ENCODE measurements at places on chromosomes 13 and 19. TPM values are rescaled to one million over a fixed set of nuclear protein-coding genes. Genes with fewer than 3 reads are reported as not detected.
A peak's percentile ranks its signal among the peaks of the same experiment; 100 is the strongest.

DNA sequence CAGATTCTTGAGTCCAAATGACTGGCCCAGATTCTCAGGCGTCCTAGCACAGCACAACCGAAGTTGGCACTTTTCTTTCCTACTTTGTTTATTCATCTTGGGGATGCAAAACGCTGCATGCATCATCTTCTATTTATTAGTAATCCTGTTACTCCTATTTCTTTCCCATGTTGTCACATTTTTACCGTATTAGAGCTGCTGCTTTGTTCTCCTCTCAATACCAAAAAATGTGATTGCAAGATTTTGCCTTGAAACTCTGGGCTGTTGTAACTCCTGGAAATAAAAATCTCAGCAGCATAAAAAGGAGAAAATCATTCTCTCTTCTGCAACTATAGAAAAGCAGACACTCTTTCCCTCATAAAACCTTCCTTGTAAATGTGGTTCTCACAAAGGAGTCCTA lies 12.9 kb upstream of the IGSF23 start:
- DNase-seq: no peak

- DNase-seq: no peak
Measured at GRCh38 chr13:22836475-22836874, 344.3 kb upstream of the SGCG start.

- DNase-seq: no peak
Measured at GRCh38 chr19:2479556-2480194, 3.7 kb downstream of the GADD45B start.

ZNF444 gene
- total RNA-seq: 42.6 TPM

ZNF560 gene
- total RNA-seq: not detected

NKG7 gene
- not detected for total RNA-seq

GRCh38 chr13:60139272-60139671 lies 24.5 kb downstream of the DIAPH3 start:
- peak; percentile 67 for DNase-seq

- no peak for DNase-seq
Measured at GRCh38 chr13:98447130-98447529, 129.8 kb downstream of the STK24 start.

DNA sequence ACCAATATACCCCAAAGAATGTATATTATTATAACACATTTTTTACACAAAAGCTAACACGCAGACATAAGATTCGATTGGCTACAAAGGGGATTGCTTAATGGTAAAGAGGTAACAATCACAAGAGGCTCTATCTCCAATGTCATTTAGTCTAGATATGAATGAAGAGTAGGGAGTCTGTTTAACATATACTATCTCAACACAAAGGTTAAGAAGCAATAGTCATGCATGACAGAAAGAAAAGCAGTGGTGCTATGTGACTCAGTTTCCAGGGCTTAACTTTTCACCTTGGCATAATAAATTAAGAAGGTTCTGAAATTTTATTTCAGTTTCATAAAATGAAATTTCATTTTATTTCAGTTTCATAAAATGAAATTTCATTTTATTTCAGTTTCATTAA lies 33.3 kb downstream of the UFM1 start:
- no peak for DNase-seq

SIAH3 gene
- total RNA-seq: not detected

PGLYRP2 gene
- not detected for total RNA-seq

RNF113B gene
- not detected for total RNA-seq

GRCh38 chr19:17235300-17235970 lies 9.4 kb downstream of the OCEL1 start:
- DNase-seq: peak; percentile 39

GRCh38 chr13:30731361-30732045 lies 3.8 kb upstream of the ALOX5AP start:
- no peak for DNase-seq

DNA sequence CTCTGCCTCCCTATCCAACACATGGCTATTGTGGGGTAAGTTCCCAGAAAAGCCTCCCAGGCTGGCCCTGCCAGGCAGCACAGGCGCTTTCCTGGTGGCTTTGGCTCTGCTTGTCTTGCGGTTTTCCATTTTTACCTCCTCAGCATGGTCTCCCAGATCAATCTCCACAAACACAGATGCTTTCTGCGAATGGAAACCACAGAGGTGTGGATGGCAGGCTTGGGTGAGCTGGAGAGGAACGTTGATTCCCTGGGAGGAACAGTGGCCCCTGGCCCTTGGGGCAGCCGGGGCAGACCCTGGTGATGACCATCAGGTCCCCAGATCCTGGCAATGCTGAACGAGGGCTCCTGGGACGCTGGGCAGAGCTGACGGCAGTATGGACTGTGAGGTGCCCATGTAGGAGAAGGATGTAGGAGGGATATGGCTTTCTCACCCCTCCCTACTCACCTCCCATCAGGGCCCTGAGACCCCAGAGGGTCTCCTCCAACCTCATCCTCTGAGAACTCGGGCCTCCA lies 6.6 kb downstream of the C13orf46 start:
- DNase-seq: no peak

GRCh38 chr19:16015805-16016173 lies 60.5 kb upstream of the TPM4 start:
- DNase-seq: no peak

DNA sequence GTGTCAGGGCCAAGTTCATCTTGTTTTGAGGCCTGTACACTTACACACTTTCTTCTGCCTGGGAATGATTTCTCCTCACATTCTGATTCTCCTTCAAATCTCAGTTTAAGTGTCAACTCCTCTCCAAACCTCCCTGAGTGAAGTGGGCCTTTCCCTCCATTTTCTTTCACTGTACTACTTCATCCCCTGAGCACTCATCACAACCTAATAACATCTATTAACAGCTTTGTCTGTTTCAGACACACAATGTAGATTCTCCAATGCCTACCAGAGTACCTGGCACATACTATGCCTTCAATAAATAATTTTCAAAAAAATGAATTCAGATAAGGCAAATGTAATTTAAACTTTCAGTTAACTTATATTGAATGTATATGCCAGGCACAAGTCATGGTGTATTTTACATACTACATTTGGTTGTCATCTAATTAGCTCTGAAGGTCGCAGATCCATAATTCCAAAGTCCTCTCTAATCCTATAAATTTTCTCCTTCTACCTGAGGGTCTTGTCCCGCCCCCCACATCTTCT lies 357 bp upstream of the COG6 start:
- DNase-seq: no peak

ZNF534 gene
- not detected for total RNA-seq

CGB8 gene
- total RNA-seq: not detected

GRCh38 chr19:39217094-39217493 lies 13.0 kb upstream of the SYCN start:
- DNase-seq: no peak

DNA sequence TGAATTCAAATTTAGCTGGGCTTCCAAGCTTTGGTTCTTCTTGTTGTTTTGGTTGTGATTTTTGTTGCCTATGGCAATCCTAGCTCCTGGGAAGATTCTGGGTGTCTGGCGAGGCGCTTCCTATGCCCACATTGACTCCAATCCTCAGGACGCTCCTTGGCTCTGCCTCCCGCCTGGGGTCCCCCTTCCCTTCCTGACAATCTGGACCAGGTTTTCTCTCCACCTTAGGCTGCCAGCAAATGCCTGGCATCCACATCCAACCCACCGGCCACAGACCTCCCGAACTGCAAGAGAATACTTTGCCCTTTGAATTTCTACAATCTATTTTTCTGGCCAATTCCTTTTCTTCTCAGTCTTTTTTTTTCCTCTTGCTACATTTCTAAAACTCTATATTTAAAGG lies 186.9 kb upstream of the UBL3 start:
- no peak for DNase-seq

DNA sequence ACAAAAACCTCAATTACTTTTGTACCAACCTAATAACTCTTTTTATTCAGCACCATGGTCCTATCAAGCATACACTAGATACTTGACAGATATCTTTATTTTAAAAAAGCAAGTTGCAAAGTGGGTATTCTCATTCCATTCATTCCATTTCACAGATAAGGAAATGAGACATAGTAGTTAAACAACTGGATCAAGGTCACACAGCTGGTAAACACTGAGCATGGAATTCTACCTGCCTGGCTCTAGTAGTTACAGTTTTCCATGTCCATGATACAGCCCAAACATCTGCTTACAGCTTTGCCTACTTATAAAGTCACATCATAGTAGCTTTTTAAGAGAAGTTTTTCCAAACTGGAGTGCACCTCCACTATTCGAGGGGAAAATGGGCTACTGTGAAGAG lies 57.1 kb upstream of the SERTM1 start:
- DNase-seq: no peak

- no peak for DNase-seq
Measured at GRCh38 chr19:10797078-10797477, 38.9 kb downstream of the TMED1 start.

DNA sequence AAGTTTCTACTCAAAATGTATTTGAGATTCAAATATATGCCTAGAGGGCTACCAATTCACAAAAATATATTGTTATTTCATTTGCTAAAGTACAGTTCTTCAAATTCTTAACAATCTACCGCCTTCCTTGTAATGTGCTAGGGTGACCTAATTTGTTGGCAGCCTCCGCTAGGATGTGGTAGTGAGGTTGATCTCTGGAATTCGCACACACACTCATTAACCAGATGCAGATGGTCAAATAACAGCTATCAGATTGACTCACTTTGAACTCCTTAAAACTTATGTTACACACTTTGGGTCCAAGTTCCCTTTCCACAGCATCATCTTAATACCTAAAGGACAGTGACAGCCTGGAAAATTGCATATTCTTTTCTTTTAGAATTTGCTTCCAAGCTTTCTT lies 367.3 kb downstream of the DCT start:
- peak; percentile 95 for DNase-seq

GRCh38 chr19:2636897-2637683 lies 65.4 kb downstream of the GNG7 start:
- DNase-seq: peak; percentile 28

TNFSF13B gene
- total RNA-seq: 7.2 TPM

DNA sequence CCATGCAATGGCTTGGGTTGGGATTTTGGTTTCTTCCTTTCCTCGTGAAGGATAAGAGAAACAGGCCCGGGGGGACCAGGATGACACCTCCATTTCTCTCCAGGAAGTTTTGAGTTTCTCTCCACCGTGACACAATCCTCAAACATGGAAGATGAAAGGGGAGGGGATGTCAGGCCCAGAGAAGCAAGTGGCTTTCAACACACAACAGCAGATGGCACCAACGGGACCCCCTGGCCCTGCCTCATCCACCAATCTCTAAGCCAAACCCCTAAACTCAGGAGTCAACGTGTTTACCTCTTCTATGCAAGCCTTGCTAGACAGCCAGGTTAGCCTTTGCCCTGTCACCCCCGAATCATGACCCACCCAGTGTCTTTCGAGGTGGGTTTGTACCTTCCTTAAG lies 24.1 kb downstream of the SPC24 start:
- DNase-seq: no peak

- no peak for DNase-seq
Measured at GRCh38 chr19:13208672-13209483, 58.7 kb downstream of the IER2 start.

GRCh38 chr19:6697291-6697690 lies 23.2 kb downstream of the C3 start:
- DNase-seq: no peak

ZNF723 gene
- total RNA-seq: not detected

DNA sequence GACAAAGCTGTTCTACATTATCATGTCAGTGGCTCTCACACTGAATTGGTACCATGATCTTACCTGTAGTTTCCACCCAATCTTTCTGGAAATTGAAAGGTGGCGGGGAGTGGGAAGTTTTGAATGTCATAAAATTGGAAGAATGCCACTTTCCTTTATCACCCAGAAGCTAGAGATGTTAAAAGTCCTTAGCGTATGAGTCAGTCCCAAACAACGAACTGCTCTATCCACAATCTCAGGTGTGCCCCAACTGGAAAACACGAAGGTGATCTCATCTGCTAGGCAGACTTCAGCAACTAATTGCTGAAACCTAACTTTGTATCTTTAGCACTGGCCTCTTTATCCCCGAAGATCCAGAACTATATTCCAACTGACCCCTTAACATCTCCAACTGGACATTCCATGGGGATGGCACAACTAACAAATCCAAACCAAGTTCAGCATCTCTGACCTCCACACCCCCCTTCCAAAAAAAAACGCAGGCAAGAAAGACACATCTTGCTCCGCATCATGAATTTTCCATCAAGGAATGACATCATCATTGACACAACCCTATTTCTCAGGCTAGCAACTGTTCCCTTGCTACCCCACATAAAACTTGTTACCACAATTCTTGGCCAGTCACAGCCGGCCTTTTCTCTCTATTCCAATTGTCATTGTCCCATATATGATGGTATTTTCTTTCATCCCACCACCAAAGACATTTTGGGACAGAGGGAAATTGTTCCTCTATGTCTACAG lies 175.4 kb downstream of the KLF12 start:
- no peak for DNase-seq

GRCh38 chr13:108427355-108427754 lies 157.8 kb downstream of the TNFSF13B start:
- no peak for DNase-seq

DNA sequence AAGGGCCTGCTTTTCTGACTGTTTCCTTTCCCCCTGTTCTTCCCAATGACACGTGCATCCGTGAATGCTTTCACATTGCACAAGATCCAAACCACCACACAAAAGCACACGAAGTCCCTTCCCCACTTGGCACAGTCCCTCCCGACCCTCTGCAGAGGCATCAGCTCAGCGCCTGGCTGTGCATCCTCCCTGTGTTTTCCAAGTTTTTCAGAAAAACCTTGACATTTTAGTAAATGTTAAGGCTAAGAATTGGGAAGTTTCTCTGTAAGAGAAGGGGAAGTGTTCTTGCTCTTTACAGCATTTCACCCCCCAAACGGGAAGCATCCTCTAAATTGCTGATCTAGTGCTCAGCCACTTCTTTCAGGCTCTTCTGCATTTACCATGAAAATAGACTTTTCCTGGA lies 94.5 kb upstream of the TM9SF2 start:
- peak; percentile 9 for DNase-seq

DNA sequence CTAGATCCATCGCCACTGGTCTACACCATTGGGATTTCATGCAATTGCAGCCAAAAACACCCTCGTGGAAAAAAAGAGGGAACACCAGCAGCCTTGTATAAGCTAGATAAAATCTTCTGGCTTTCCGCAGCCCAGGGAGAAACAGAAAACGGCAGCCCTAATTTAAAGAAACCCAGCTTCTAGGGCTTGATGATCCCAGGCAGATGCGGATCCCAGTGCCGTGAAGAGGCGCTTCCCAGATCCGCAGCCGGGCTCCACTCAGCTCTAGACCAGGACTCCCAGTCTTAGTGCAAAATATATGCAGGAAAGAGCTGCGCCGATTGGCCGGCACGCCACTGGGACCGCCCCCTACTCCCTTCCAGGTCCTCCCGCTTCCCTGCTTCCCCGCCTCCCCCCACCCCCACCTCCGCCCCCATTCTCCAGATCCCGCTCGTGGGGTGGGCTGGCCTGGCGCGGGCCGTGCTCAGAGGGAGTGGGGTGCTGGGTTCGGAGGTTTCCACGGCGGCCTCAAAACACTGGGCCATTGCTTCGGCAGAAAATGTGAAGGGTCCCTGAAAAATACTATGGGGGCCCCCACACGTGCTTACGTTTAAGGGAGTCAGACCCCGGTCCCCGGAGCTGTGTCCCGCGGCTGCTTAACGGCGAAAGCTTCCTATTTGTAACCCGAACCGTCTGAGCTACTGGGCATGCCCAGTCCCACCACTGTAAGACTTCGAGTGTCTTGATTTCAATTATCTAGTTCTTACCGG lies 63.1 kb downstream of the SERP2 start:
- DNase-seq: peak; percentile 93

- no peak for DNase-seq
Measured at GRCh38 chr13:47289567-47289966, 392.7 kb upstream of the HTR2A start.

- peak; percentile 69 for DNase-seq
Measured at GRCh38 chr19:3403489-3404323, 37.3 kb downstream of the NFIC start.

NTN5 gene
- total RNA-seq: not detected

ZNF835 gene
- total RNA-seq: not detected

Data from LHCN-M2 (cell line).